ENCODE measurements at places on chromosomes 5 and 9. TPM values are rescaled to one million over a fixed set of nuclear protein-coding genes. Genes with fewer than 3 reads are reported as not detected.

Gene FYB1
- polyA plus RNA-seq, result 225 TPM

Gene RGS7BP
- not detected for polyA plus RNA-seq

Gene DIRAS2
- not detected for polyA plus RNA-seq

Gene OTULINL
- 49.9 TPM for polyA plus RNA-seq

Gene FBXL7
- polyA plus RNA-seq, result not detected

Gene POLR3G
- 1.2 TPM for polyA plus RNA-seq

Gene MARCOL
- not detected for polyA plus RNA-seq

Gene FUT7
- polyA plus RNA-seq, result 37.4 TPM

Gene C9orf153
- polyA plus RNA-seq, result not detected

Gene SUSD3
- polyA plus RNA-seq, result 187 TPM

Gene SLC28A3
- polyA plus RNA-seq, result not detected

Gene SPATA31A3
- polyA plus RNA-seq, result not detected

Gene STXBP1
- 0.07 TPM for polyA plus RNA-seq

Gene CCL21
- polyA plus RNA-seq, result not detected

Gene KCNN2
- polyA plus RNA-seq, result not detected

Gene ZBED3
- 0.25 TPM for polyA plus RNA-seq

Gene GDNF
- polyA plus RNA-seq, result not detected

Gene WNK2
- polyA plus RNA-seq, result not detected

Gene GPX8
- polyA plus RNA-seq, result not detected

Gene DMRT3
- polyA plus RNA-seq, result not detected

Gene NR2F1-AS1
- polyA plus RNA-seq, result not detected

Gene FAM13B
- 20.3 TPM for polyA plus RNA-seq

Gene CDH12
- polyA plus RNA-seq, result not detected

Gene CNTLN
- polyA plus RNA-seq, result 0.09 TPM

Gene SERF1B
- 21.1 TPM for polyA plus RNA-seq

Gene TAF1L
- polyA plus RNA-seq, result not detected

Gene LEAP2
- 0.44 TPM for polyA plus RNA-seq

Gene CSF2
- not detected for polyA plus RNA-seq

Gene LSM11
- polyA plus RNA-seq, result 0.84 TPM

Gene CDX1
- polyA plus RNA-seq, result not detected

Gene GPR150
- polyA plus RNA-seq, result 0.61 TPM

Gene CAPSL
- polyA plus RNA-seq, result not detected

Gene KLF9
- polyA plus RNA-seq, result 1.4 TPM

Gene ST8SIA4
- 18.8 TPM for polyA plus RNA-seq

Gene GRXCR2
- polyA plus RNA-seq, result 0.18 TPM
